ENCODE measurements at places on chromosomes 7 and 10.

DNA sequence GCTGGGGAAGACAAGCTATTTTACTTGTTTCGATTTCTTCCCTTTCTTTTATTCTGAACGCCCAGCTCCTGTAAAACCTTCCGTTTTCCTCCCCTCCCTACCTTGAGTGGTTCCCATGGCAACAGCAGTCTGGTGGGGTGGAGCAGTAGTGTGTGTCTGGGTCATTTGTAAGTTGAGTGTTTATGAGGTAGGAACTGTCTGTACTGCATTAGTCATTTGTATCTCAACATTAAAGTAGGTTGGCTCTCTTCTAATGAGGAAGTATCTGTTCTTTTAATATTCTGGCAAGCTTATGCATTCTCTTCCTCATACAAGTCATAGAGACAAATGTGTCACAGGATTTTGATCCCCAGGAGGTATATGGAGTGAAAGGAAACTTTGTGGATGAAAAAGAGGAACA, 85.3 kb upstream of the CCDC6 start:
- DNase-seq, result no peak

DNA sequence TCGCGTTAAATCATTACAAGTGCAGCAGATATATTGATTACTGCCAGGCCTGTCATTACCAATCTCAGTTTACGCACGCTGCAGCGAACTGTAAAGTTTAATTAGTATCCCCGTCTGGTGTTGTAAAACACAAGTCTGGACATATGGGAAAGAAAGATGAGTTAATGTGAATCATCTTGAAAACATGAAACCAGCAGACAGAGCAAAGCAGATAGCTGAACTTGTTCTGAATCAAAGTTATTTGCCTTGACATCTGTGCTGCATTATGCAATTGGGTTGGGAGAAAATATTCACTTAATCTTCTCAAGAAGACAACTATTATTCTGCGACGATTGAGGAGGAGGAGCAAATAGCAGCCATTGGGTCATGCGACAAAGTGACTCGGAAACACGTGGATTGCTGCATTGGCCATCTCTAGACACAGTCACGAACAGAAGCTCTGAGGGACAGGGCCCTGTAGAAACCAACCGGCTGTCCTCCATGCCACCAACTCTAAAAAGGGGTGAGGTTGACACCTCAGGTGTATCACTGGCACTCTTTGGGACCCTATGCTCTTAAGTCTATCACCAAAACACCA, 156.3 kb upstream of the C7orf33 start:
- no peak for DNase-seq

- DNase-seq, result no peak
These were observed 194.1 kb downstream of the CREB5 start for GRCh38 chr7:28606421-28606820.

GRCh38 chr7:106959753-106960152, 84.8 kb upstream of the PRKAR2B start:
- DNase-seq, result no peak

- no peak for DNase-seq
These were observed 38.6 kb downstream of the MAP3K8 start for GRCh38 chr10:30472414-30473155.

DNA sequence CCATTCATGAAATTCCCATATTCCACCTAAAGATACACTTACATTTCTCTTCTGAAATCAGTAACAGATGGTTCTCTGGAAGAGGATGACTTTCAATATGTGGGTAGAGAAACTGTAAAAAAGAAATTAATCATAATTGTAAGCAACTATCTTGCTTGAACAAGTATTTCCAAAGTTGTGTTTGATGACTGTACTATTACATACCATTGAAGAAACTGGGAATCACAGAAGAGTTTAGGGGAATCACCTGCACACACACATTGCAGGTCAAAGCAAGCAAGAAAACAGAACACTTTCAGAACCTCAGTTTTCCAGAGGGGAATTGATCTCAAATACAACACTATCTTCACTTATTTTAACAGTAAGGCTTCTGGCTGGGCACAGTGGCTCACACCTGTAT, 33.6 kb downstream of the GSAP start:
- no peak for DNase-seq

GRCh38 chr10:102605712-102606111, 38.6 kb upstream of the TRIM8 start:
- no peak for DNase-seq

GRCh38 chr7:43781726-43782607, 23.5 kb downstream of the BLVRA start:
- no peak for DNase-seq

GRCh38 chr7:150531704-150532103, 17.0 kb downstream of the GIMAP7 start:
- no peak for DNase-seq

- DNase-seq, result no peak
These were observed 88.4 kb downstream of the POLR1F start for GRCh38 chr7:19620470-19620869.

- no peak for DNase-seq
These were observed 2.6 kb downstream of the PGAM1 start for GRCh38 chr10:97428572-97428981.

DNA sequence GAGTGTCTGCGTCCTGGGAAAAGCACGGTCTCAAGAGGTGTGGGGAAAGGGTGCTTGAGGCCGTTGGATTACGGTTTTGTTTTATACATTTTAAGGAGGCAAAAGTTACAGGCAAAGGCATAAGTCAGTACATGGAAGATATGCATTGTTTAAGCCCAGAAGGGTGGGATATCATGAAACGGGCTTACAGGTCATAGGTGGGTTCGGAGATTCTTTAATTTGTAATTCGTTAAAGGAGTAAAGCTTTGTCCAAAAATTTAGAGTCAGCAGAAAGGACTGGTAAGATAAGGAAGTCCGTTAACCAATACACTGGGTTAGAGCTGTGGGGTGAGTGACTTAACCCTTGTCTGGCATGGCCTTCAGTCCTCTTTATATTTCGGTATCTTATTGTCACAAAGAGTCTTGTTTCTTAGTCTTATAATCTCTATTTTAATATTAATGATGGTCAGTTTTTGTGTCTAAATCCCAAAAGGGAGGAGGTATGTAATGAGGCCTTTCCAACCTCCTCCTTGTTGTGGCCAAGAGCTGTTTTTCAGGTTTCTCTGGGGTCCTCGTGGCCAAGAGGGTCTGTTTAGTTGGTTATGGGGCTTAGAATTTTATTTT, 12.7 kb downstream of the TSPAN14 start:
- no peak for DNase-seq

DNA sequence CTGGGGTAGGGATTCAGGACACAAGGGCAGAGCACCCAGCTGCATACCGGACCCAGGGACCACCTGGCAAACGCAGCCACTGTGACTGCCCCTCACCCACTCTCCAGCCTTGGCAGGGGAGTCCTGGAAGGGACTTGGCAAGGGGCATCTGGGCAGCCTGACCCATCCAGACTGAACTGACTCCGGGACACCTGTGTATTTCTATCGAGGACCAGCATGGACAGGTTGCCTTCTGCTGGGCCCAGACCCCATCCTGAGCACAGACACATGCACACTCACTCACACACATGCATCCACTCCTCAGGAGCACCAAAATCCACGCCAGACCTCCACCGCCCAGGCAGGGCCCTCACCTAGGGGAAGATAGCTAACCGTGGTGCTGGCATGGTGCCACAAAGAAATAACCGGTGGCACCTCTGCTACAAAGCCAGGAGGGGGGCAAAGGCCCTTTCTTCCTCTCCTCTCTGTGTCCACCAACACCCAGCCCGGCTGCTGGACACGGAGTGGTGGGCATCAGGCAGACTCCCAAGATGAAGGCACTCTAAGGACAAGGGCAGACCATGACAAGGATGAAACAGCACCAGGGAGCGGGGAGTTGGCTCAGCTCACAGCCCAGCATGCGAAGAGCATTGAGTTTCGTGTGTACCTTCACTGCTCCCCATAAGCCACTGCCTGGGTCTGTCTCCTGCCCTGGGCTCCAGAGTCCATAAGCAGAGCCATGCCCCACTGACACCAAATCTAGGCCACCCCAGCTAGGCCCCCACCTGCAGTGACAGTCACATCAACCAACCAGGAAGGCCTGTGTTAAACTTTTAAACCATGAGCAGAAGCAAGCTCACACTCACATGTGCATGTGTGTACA, 35.3 kb downstream of the KCNH2 start:
- DNase-seq, result no peak

DNA sequence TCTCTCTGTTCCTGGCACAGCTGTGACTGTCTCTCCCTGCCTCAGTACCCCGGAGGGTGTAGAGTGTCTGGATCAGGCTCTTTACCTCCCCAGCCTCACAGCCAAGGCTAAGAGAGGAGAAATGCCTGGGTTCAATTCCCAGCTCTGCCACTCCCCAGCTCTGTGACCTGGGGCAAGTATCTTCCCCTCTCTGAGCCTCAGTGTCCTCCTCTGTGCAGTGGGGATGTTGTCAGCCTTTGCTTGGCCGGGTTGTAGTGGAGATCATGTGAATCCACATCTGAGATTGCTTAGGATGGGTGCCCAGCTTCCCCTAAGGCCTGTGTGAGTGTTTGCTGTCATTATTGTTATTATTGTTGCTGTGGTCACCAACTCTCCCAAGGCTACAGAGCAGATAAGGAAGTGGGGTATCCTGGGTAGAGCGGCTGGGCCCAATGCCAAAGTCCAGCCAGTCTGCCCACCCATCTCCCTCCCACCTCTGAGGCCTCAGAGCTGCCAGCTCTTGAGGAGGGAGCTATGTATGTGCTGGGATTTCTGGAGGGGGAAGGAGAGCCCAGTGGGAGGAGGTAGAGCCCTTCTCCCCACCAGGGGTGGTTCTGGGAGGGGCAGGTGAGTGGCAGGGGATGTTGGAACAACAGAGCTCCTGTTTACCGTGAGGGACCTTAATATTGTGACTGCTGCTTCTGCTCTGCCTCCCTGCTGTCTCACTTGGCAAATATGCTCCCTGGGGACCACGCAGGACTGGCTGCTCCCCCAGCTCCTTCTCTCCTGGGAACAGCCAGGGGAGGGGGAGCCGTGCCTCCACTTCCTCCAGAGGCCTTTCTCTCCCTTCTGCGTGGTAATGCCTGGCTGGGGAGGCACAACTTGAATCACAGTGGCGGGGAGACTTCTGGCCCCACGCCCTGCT, 170.5 kb downstream of the RPS24 start:
- no peak for DNase-seq

DNA sequence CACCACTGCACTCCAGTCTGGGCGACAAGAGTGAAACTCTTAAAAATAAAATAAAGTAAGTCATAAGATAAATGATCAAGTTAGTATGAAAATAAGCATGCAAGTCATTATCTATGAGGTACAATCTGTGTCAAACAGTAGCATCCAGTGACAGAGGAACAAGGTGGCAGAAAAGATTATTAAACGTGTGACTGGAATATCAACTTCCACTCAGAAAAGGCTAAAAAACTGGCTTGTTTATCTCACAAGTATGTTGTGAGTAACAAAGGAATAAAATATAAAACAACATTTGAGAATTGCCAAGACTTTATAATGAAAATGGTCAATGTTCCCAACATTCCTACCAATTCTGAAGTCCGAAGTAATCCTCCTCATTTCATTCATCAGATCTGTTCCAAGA, 30.3 kb downstream of the ITGB1 start:
- no peak for DNase-seq

DNA sequence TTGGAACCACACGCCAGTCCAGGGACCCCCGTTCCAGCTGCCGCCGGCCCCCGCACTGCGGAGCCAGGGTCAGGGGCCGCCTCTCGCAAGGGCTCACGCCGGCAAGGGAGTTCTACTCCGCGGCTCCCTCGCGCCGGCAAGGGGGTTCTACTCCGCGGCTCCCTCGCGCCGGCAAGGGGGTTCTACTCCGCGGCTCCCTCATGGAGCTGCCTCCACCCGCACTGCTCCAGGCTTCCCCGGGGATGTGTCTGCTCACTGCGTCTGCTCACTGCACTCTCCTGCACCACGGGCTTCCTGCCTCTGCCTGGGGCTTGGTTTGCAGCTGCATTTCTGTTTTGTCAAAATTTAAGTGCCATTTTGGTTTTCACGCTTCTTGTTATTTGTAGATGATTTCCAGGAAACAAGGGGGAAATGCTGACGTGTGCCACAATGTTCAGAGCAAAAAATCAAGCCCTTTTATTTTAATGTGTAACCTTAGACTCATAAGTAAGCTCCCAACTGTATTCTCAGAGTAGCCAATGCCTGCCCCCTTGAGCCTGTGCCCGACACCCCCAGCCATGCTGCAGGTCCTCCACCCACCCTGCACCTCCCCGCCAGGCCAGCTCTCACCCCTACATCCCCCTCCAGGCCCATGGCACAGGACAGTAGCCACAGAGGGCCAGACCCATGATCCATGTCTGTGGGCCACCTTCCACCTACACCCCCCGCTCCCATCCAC, 246.2 kb downstream of the MAD1L1 start:
- no peak for DNase-seq

DNA sequence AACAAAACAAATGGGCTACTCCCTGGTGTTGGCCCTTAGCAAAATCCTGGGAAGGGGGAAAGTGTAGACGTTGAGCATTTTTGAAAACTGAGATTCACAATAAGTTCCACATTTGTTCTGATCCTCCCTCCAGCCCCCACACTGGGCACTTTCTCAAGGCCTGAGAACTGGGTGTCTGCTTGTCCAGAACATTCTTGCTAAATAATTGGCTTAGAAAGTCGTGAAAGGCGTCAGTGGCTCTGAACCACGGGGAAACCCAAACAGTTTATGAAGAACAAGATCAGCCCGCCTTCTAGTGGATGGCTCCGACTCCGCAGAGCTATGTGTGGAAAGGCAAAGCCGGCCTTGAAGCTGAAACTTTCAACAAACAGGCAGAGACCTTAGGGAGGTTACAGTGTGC, 370.1 kb downstream of the PRPF18 start:
- DNase-seq, result no peak

DNA sequence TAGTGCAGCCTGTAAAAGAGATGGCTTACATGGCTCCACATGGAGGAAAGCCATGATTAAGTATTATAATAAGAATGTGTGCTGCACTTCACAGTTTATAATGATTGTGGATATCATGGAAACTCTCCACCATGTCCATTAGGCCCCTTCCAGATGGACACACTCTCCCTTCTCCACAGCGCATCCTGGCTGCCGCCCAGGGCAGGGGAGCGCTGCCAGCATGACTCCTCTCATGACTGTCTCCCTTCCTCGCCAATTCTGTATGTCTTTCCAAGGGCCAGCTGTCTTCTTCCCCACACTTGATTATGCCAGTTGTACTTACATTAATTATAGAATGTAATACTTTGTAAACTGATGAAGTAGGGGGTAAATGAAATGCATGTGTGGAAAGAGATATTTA, 259.3 kb upstream of the TMEM72 start:
- no peak for DNase-seq

DNA sequence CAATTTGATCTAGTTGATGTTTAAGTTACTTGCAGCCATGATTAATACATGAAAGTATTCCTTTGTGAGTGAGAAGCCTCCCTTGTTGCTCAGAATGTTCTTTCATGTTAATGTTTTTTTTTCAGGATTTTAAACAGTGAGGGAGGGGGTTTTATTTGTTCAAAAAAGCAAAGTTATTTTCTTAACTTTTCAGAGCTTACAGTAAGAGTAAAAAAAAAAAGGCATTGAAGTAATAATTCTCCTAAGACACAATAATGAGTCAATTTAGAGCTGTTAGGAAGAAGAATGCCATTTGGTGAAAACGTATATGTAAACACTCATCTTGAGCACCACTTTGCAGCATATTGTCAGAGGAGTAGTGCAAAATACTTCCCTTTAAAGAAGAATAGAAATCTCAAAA, 105.8 kb downstream of the SEMA3A start:
- DNase-seq, result no peak
